ENCODE measurements at places on chromosomes 3 and 15. TPM values are rescaled to one million over a fixed set of nuclear protein-coding genes. Genes with fewer than 3 reads are reported as not detected.

DNA sequence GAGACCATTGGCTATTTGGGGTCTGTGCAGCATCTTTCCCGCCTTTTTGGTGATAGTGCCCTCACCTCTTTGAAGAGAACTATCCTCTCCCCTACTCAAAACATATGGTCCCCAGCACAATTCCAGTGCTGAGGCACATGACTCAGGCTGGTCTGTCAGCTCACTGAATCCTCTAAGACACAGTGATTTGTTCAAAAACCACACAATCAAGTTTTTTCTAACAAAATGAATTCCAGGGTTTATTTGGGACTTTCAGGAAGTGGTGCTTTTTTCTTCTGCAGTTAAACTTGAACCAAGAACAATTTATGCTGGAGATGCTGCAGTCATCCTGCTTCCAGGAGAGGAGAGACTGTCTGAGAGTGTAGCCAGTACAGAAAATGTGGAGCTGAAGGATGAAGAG lies 142.5 kb upstream of the LMCD1 start:
- DNase-seq = no peak

- DNase-seq = no peak
Observed at GRCh38 chr3:154931484-154931883, 148.6 kb upstream of the MME start.

- DNase-seq = peak; percentile 9
Observed at GRCh38 chr3:126558336-126559071, at the start of gene C3orf22. Gene C3orf22, minus strand, starts transcription at chr3:126558932. Its CDS starts 5,542 bp downstream, at chr3:126553390.

DNA sequence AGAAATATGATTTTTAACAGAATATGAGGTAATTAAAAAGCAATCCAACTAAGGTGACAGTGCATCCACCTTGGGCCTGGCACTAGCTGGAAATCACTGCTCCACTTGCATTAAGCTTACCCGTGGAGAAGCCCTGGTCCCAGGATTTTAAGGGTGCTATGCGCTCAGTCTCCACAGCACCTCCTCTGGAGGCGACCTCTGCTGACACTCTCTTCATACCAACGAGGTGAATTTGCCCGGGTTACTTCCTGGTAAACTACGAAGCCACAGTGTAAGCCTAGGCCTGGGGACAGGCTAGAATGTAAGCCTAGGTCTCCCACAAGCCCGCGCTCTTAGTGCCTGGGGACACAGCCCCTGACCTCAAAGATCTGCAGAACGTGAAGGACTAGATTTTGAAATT lies 793 bp downstream of the APOD start:
- no peak for DNase-seq

Gene TF
- total RNA-seq = 0.03 TPM

GRCh38 chr3:126170073-126170777 lies 10.2 kb downstream of the ALDH1L1 start:
- no peak for DNase-seq

DNA sequence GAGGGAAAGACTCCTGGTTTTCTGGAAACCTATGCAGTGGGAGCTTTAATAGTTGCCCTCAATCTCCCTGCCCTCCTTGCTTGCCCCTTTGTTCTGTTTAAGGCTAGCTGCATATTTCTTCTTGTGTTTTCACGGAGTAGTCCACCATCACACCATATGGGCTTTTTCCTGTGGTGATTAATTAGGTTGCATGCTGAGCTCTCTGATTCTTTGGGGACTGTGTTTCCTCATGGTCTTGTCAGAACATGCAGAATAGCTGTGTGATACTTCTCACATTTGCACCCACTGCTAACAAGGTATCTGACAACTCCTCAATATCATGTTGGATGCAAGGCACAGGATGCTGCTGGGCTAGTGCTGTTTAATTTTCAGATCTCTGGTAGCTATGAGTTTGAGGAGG lies 139.6 kb downstream of the PTPRG start:
- DNase-seq = no peak

Gene CHRD
- total RNA-seq = not detected

DNA sequence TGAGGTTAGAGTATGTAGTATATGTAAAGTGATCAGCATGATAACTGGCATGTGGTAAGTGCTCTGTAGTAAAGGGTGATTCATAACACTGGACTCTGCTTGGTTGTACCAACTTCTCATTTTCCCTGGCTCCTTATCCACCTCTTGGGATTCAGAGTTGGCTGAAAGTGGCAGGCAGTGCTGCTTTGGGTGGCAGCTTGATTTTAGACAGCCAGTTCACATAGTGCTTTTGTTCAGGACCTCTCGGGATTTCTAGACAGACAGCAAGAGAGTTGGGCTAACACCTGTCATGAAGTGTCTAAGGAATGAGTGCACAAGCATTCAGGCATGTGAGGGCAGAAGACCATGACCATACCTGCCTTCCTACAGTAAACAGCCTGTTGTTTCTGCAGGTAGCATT lies 69.0 kb downstream of the RBM6 start:
- no peak for DNase-seq

- no peak for DNase-seq
Observed at GRCh38 chr3:154125378-154126030, 4.3 kb downstream of the ARHGEF26 start.

GRCh38 chr3:13556917-13557316 lies 8.0 kb downstream of the FBLN2 start:
- DNase-seq = no peak

Gene CYP19A1
- not detected for total RNA-seq

Gene PPARG
- not detected for total RNA-seq

GRCh38 chr15:95733931-95734330 lies 596.6 kb upstream of the NR2F2 start:
- peak; percentile 25 for DNase-seq

Gene CCDC39
- not detected for total RNA-seq

DNA sequence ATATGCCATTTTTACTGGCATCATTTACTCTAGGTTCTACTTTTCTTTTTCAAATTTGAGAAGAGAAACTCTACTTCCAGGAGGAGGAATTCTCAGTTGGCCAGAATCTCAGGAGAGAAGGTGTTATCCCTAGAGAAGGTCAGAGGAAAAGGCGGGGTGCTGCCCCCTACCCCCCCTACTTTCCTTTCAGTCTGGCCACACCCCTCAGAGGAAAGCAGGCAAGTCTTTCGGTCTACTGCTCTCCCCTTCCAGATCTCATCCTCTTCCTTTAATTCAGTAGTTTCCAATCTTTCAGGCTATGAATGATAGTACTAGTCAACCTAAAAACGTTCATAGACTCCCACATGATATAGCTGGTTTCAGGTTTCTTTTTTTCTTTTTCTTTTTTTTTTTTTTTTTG lies 366.5 kb upstream of the TBL1XR1 start:
- DNase-seq = no peak

DNA sequence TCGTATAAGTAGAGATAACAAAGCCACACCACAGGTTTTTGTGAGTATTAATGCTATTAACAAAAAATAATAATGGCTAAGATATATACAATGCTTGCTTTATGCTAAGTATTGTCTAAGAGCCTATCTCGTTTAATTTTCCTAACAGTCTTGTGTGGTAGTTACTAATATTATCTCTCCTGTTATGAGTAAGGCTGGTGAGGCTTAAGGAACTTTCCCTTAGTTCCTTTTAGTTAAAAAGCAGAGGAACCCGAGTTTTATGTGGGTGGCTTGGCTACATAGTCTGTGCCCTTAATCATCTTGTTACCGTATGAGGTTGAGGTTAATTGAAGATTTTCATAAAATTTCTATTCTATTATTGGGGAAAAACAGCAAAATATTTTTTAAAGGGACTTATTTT lies 218.4 kb downstream of the SOX2 start:
- DNase-seq = no peak

DNA sequence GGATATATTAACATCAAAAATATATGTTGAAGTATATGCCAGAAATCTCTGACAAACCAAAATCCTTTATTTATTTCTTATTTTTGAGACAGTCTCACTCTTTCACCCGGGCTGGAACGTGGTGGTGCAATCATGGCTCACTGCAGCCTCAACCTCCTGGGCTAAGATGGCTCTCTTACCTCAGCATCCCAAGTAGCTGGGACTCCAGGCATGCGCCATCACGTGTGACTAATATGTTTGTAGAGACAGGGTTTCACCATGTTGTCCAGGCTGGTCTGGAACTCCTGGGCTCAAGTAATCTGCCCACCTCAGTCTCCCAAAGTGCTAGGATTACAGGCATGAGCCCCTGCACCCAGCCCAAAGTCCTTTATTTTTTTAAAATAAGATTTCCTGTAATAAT lies 11.9 kb downstream of the FAIM start:
- DNase-seq = no peak

- DNase-seq = no peak
Observed at GRCh38 chr3:151722856-151723255, 10.9 kb upstream of the AADACL2 start.

Gene CHP1
- 62.2 TPM for total RNA-seq

Gene AMIGO3
- total RNA-seq = 0.95 TPM

Gene CDC25A
- 30.3 TPM for total RNA-seq

Gene LINGO1
- total RNA-seq = not detected

- no peak for DNase-seq
Observed at GRCh38 chr15:70320482-70320881, 222.8 kb upstream of the TLE3 start.

Gene NR1I2
- total RNA-seq = 0.26 TPM

GRCh38 chr3:20057612-20058180 lies 17.4 kb downstream of the KAT2B start:
- DNase-seq = no peak

GRCh38 chr3:111335512-111336303 lies 206.3 kb upstream of the CD96 start:
- DNase-seq = no peak

Gene BCHE
- total RNA-seq = not detected

Gene PLSCR2
- not detected for total RNA-seq

DNA sequence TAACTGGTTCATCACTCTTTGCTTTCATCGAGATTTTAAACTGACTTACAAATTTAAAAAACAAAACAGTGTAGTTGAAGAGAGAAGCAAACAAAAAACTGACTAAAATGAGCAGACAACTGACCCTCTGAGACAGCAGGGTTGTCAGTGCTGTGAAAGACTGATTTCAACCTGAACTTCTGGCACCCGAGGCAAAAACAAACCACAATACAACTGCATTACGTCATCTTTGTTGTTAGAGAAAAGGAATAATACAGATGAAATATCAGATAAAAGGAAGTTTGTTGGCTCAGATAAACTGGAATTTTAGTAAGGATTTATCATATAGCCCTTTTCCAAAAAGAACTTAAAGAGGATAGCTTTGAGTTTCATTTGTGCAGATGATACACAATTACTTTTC lies 51.1 kb downstream of the PARP15 start:
- DNase-seq = no peak

DNA sequence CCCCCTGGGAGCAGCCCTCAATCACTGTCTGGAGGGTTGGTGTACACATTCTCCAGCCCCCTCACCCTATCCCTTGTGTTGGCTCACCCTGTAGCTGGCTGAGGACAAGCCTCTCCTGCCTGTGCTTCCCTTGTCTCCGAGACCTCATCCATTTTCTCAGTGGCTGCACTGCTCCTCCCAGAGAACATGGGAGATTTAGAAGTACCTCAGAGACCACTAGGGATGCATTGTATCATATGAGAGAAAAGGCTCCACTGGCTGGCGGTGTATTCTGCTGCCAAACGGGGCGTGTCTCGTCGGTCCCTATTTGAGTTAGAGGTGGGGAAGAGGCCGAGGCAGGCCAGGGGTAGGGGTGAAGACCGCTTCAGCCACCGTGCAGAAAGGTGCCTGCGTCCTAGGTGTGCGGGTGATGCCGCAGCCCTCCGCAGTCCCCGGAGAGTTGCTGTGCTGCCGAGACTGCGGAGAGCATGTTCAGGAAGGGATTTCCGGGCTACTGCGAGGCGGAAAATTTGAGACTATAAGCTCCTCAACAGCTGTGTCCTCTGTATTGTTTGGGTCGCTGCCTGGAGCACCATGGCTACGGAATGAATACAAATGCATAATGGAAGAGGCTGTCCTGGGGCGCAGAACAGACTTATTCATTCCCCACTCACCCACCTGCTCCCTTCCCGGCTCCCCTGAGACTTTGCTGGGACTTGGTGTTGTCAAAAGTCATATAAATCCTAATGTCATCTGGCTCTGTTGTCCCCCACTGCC lies 43.8 kb downstream of the SPSB4 start:
- no peak for DNase-seq

GRCh38 chr3:170889630-170890029 lies 18.8 kb downstream of the EIF5A2 start:
- DNase-seq = no peak

DNA sequence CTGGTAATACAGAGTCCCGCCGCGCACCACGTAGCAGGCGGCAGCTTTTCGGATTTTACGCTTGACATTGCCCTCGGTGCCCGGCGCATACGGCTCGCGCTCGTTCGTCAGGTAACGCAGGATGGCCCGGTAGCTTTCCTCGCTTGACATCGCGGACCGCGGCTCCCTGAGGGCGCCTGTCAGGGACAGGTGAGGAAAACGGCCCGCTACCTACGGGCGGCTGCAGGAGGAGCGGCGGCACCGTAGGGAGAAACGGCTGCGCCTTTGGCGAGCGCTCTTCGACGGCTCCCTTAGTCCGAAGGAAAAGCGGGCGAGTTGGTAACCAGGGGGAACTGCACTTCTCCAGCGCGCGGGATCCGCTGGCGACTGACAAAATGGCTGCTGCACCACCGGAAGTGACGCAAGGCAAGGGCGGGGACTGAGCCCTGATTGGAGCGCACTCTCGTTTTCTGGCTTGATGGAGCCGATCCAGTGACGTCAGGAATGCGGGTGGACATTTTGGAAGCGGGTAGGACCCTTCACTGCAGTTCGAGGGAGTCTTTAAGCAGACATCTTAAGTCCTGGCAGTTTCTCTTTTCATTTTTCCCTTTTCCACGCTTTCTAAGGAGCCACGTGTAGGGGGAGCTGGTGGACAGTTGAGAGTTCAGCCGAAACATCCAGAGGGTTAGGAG lies at the start of gene ZBTB11:
ZBTB11 (minus strand) TSS at position 368 of the 671 bp plus-strand sequence; CDS start at position 150, 218 bp downstream.
- peak; percentile 100 for DNase-seq

Gene ETFA
- 111 TPM for total RNA-seq

- DNase-seq = no peak
Observed at GRCh38 chr15:67558502-67558901, 16.0 kb downstream of the MAP2K5 start.

GRCh38 chr3:31561891-31562290 lies 29.2 kb downstream of the STT3B start:
- no peak for DNase-seq

Gene TRH
- not detected for total RNA-seq

- DNase-seq = no peak
Observed at GRCh38 chr15:39721893-39722292, 60.7 kb downstream of the FSIP1 start.
